KBM-7 (cell line): ENCODE measurements at places on chromosomes 1 and 21.

- DNase-seq: peak; percentile 89
These were observed 30.8 kb downstream of the RSPH1 start for GRCh38 chr21:42465008-42465802.

DNA sequence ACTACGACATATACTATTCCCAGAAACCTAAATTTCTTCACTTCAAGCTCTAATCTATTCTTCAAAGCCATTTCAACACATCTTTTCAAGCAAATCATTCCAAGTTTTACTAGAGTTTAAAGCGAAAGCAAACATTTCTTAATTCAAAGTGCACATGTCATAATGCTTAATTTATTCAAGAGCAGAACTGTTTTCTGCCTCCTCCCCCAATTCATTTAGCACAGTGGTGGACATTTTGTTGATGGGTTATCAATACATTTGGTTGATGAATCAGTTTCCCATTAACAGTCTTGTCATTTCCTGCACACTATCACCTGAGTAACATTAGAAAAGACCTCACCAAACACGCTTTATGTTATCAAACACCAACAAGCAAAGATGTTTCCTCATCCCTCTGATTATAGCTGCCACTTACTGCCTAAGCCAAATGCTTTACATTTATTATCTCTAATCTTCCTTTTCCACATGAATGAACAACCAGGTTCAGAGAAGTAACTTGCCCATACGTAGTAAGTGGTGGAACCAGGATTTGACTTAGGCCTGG is 2.0 kb downstream of the SRSF4 start:
- DNase-seq: peak; percentile 41

GRCh38 chr1:92791487-92792066 is 6.7 kb upstream of the EVI5 start:
- DNase-seq: no peak

DNA sequence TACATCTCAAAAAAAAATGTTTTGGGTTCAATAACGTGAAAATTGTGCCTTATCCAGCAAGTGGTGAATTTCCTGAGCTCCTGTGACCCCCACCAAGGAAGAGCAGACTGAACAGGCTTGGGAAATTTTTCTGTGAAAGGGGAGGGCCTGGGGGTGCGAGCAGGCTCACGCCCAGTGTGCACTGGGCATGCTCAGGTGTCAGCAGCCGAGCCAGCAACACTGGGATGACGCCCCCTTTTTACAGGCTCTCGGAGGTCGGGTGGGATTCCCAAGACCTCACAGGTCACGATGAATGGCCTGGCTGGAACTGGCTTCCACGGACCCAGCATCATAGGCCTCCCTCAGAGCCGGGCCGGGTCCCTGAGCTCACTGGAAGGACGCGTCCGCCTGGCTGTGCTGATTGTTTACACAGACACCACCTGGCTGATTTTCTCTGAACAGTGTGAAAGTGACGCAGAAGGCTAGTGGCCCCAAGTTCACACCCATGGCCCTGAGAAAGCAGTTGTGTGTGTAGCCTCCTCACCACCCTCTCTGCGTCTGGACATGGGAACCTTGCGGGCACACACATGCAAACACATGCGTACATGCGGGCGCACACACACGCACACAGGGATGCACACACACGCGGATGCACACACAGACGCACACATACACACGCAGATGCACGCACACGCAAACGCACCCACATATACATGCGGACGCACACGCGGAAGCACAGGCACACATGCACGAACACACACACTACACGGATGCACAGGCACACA is 9.2 kb downstream of the CSTB start:
- no peak for DNase-seq

DNA sequence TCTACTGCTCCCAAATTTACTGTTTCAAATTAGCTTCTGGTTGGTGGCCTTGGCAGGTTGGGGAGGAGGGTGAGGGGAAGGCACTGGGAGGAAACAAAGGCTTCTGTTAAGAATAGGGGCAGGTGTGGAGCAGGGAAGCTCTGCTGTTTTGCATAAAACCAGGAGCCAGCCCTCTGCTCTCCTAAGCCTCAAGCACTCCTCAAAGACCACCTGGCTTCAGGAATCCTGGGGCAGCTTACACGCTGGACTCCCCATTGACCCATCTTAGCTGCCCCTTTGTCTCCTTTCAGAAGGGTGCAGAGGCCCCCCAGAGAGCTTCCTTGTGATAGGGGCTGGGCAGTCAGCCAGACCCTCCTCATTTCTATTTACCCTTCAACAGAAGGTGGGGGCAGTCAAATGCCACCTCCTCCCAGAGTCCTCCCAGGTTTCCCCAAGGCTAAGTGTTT is 11.5 kb upstream of the DHRS3 start:
- no peak for DNase-seq

- DNase-seq: peak; percentile 85
These were observed 12.3 kb upstream of the SLAMF7 start for GRCh38 chr1:160726498-160727315.

GRCh38 chr1:215022204-215022603 is 60.3 kb upstream of the KCNK2 start:
- DNase-seq: no peak

GRCh38 chr1:94072840-94073522 is 48.0 kb downstream of the ABCA4 start:
- DNase-seq: peak; percentile 32

- DNase-seq: no peak
These were observed 17.0 kb downstream of the TNFRSF25 start for GRCh38 chr1:6448749-6449631.
